ENCODE measurements at places on chromosomes 5 and 9.
A peak's percentile ranks its signal among the peaks of the same experiment; 100 is the strongest.

DNA sequence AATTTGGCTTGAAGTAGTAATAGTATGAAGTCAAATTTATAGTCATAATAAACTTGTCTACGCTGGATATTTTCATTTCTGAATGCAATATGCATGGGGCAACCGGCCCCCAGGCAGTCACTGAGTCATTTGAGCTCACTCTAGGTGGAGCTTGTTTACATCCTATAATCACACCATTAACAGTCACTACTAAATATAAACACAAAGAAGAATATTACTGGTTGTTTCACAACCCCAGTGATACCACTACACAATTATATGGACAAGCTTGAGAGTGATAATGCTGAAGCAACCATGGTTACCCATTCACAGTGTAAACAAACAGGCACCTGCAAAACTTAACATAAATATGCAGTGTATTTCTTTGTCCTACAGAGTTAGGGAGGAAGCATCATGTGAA lies 68.7 kb downstream of the MARCHF3 start:
- no peak for DNase-seq

DNA sequence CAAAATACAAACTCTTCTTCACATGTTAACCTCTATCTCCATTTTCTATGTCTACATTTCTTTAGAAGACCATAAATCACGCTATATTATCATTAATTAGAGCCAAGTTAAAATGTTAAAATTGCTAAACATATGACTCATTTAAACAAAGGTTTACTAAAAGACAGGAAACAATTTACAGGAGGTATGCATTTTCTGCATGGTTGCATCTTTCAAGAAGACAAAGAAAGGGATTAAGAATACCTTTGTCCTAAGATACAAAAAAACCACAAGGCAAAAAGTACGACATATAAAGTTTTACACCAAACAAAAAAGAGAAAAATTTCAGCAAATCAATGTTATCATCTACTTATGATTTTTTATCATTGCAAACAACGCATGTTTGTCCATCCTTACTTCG lies 324.4 kb downstream of the PDE4D start:
- DNase-seq: no peak

DNA sequence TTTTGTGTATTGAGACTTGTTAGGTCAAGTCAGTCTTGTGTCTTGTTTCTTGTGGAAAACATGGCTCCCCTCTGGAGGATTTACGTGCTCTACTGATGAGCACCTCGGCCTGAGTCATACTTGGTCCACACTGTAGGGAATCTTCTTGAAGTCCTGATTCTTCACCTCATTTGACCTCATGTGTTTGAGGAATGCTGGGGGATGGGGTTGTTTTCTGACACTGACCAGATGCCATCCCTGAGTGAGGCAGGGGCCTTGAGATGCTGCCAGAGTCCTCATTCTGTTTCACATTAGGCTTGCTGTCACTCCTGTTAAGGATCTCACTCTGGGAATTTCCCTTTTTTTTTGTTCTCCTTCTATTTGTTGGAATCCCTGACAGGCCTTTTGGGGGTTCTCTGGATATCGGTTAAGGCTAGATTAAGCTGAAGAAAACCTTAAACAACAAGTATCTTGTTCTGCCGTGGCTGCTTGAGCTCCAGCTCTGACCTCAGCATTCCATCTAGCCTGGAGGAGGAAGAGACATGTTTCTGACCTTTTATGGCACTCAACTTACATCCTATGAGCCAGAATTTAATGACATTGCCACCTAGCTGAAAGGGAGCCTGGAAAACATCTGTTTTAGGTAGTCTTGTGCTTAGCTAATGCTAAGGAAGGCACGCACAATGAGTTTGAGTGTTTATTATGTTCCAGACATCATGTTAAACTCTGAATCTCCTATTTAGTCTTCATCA lies 20.6 kb downstream of the TCOF1 start:
- no peak for DNase-seq

DNA sequence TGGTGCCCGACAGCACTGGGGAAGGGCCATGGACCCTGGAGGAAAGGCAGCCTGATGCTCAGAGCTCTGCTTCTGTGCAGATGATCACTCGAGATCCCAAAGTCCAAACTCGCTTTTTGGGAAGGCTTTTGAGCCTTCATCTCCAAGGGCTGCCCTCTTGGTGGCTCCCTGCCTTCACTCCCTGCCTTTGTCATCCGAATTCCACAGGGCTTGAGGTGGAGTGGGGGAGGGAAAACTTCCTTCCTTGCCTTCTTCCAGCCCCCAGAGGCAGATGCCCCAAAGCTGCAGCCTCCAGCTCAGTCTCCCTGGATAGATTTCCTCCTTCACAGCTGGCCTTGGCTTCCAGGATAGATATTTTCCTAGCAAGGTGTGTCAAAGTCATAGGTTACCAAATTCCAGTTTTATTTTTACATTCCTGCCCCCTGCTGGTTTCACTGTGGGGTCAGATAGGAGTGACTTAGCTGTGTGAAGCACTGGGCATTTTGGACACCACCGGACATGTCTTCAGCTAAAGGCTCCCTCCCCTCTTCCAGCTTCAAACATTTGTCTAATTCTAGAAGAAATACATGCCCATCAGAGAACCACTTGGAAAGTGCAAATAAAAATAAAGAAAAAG lies 268.2 kb downstream of the HSPA4 start:
- DNase-seq: no peak

DNA sequence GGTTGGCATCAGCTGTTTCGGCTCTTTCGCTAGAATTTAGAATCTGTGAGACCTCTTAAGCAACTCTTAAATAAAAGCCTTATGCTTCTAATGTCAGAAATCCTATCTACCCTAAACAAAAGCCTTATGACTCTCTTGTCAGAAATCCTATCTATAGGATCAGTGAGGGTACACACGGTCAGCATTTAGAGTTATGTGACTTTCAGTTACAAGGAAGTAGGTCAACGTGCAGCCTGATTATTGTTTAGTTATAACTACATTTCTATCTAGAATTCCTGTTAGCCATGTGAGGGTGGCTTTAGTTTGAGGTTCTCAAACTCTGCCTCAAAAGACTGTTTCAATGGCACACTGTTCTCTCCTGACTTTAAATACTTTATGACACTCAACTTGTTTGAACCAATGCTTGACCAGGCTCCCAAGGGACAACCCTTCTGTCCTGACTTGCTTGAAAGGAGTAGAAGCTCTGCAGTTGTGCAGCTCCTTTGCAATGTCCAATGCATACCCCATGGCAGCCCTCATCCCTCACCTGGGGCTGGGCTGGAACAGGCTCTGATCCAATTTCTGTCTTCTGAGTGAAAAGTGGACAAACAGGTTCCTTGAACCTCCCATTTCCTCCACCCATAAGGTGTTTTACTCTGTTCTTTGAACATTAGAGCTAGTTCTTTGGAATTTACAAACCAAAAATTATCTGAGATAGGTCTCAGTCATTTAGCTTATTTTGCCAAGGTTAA lies 251.6 kb upstream of the PIK3R1 start:
- no peak for DNase-seq

DNA sequence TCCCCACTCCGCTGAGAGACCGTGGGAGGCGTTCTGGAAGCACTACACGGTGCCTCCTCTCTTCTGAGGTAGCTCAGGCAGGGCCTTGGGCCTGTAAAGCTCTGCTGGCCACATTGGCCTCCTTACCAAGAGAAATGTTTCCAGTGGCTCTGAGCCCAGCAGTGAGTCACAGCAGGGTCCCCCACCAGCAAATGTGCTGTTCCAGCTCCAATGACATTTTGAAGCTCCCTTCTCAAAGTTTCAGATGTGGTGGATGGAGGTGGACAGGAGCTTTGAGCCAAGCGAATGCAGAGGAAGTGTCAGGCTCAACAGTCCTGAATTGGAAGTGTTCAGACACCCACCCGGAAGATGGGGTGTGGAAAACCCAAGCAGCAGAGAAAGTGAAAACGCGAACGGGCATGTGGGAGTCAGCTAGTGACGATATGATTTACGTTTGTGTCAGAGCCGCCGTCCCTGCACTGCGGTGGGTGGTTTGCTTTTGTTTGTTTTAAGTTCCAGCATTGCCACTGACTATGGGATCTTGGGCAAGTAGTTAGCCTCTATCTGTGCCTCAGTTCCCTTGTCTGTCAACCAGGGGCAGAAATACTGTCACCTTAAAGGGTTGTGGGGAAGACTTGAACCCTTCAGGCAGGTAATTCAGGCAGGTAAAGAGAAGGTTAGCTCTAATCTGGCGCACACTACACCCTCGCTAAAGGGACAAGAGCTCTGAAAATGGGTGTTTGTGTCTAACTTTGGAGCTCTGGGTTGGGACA lies 38.2 kb downstream of the C5orf15 start:
- peak; percentile 56 for DNase-seq

DNA sequence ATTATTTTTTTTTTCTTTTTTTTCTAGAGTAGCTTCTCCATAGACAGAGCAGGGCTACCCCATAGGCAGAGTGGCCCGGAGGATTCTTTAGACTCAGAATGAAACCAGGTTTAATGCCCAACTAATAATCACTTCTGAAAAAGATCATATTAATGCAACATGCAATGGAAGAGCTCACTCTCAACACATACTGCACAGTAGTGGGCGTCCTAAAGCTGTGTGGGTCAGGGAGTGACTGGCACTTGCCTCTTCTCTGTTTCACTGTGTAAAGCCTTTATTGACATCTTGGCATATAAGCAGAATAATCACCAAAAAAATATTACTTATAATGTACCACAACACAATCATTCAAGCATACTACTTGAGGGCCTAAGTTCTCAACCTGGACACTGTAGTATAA lies 11.1 kb downstream of the PWWP2A start:
- DNase-seq: no peak

DNA sequence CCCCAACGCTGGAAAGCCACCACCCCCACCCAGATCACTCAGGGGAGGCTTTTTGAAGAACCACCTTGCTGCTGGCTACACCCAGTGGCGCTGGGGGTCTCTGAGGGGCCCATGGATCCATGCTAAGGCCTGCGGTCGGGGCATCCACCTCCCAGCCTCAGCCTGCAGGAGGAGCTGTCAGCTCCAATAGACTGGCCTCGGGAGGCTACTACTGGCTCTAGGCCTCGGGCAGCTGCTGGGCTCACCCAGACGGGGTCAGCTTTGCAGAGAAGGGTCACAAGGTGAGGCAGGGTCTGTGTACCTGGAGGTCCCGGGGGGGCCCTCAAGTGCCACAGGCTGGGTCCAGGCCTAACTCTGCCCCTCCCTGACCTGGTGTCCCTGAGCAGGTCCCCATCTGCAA lies 193.7 kb downstream of the OLFM1 start:
- no peak for DNase-seq

GRCh38 chr9:116985596-116985995 lies 298.5 kb downstream of the TRIM32 start:
- no peak for DNase-seq

DNA sequence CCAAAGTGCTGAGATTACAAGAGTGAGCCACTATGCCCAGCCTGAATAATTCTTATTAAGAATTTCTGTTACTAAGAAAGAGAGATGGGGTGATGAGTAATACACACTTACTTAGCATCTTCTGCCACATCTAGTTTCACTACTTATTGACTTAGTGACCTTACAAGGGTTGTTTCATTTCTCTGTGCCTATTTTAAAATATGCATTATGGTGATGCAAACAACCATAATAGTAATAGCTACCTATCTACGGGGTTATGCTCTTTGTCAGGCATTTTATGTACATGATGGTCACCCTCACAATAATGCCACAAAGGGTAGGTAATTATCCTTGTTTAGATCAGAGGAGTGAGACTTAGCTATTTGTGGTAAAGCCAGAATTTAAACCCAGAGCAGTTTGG lies 499.0 kb upstream of the SGCD start:
- no peak for DNase-seq

DNA sequence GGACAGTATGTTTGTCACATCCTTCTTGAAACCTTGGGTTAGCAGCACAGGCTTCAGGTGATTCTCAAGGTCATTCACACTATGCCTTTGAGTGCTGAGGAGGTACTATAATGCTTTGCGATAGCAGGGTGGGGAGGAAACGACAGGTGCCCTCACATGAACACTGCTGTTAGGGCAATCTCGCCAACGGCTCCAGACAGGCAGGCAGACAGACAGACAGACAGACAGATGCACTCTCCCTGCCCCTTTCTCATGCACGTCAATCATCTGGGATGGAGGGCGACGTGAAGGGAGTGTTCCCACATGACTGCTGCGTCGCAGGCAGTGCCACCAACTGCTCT lies 82.9 kb downstream of the RAPGEF1 start:
- no peak for DNase-seq

- DNase-seq: no peak
These were observed 56.7 kb downstream of the HSPA4 start for GRCh38 chr5:133108481-133108921.

DNA sequence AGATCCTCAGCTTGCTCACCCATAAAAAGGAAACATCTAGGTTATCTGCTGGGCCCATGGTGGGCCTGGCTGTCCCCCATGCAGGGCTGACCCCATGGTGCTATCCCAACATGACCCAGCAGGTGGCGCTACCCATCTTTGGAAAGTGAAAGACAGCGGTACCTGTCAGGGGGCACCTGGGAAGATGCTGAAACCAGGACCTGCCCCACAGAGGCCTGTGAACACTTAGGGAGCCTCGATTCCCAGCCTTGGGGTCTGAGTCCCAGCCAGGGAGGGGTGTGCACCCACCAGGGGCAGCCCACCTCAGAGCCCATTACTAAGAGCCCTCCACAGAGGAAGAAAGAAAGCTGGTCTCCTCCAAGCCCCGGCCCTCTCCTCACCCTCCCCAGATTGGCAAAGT lies 46.6 kb upstream of the IPPK start:
- DNase-seq: peak; percentile 67

DNA sequence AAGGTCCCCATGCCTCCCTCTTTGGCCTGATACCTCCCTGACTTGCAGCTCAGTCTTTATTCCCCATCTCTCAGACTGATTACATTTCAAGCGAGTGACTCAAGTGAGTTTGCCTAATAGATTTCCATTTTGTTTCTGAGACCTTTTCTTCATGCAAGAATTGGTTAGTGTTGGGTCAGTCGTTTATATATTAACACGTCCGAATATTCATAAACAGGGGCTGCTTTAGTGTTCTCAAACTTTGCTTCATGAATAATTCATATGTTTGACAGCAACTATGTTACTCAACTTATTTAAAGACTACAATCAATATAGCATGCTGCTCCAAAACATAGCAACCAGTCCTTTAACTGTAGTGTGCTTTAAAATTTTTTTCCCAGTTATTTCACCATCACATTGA lies 36.6 kb upstream of the MIER3 start:
- no peak for DNase-seq

DNA sequence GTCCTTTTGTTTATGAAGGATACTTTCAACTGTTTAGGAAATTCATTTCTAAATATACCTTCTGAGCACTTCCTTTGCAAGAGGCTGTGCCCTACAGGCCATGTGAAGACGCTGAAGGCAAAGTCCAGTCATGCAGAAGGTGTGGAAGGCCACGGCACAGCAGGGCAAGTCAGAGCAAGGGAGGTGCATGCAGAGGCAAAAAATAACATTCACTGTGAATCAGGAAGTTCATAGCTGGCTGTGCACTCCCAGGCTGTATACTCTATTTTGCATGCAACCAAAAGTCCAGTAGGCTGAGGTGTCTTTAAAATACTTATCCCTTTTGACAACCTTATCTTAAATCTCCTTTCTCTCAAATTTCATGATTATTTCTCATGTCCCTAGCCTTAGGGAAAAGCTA lies 50.3 kb downstream of the GNAQ start:
- no peak for DNase-seq

GRCh38 chr9:571066-571465 lies 270.4 kb upstream of the DMRT1 start:
- no peak for DNase-seq

GRCh38 chr9:109730228-109730627 lies 49.8 kb upstream of the PALM2AKAP2 start:
- no peak for DNase-seq

GRCh38 chr5:54743997-54744788 lies 226.6 kb downstream of the SNX18 start:
- no peak for DNase-seq

- DNase-seq: no peak
These were observed 79.2 kb downstream of the DMRT2 start for GRCh38 chr9:1129382-1129781.

GRCh38 chr9:106883030-106883429 lies 20.1 kb downstream of the ZNF462 start:
- DNase-seq: no peak

Data from stimulated activated CD4-positive, alpha-beta T cell treated with anti-CD3 and anti-CD28 coated beads, Interleukin-4, amount 100 ng/mL, for 48 hours (primary cell).